ENCODE measurements at places on chromosomes 16 and 17.
A peak's percentile ranks its signal among the peaks of the same experiment; 100 is the strongest.

GRCh38 chr16:68281368-68282063 is 17.2 kb downstream of the SLC7A6 start:
- DNase-seq: no peak

- DNase-seq: no peak
These were observed 2285.8 kb downstream of the TP53TG3F start for GRCh38 chr16:35745191-35745590.

- DNase-seq: no peak
These were observed 21.5 kb downstream of the NLRP1 start for GRCh38 chr17:5562661-5563360.

DNA sequence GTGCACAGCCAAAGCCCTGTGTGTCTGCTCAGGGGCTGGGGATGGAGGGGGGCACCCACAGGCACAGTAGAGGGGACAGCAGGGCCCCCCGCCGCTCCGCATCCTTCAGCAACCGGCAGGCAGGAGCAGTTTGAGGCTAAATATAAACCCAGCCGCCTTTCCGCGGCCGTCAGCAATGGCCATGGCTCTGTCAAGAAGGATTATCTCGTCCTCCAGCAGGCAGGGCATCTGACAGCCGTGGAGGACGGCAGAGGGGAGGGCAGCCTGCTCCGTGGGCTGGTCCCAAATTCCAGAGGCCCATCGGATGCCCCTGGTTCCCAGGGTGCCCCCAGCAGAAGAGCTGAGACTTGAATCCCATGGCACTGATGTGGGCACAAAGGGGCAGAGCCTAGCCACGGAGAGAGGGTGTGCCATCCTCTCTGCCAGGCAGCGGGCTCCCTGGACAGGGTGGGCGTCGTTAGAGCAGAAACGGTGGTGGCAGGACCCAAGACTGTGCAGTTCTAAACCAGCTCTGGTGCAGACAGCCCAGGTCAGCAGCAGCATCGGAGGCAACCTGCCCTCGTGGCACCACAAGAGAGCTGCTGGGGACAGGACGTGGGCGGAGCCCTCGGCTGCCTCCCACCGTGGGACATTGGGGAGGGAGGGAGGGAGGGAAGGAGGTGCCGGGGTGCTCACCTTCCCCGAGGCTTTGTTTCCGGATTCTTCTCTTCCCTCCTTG is 198.8 kb upstream of the CIBAR2 start:
- no peak for DNase-seq

- no peak for DNase-seq
These were observed 9.6 kb upstream of the APPBP2 start for GRCh38 chr17:60535382-60536279.

- peak; percentile 54 for DNase-seq
These were observed 339.0 kb downstream of the MAF start for GRCh38 chr16:79261481-79261940.

DNA sequence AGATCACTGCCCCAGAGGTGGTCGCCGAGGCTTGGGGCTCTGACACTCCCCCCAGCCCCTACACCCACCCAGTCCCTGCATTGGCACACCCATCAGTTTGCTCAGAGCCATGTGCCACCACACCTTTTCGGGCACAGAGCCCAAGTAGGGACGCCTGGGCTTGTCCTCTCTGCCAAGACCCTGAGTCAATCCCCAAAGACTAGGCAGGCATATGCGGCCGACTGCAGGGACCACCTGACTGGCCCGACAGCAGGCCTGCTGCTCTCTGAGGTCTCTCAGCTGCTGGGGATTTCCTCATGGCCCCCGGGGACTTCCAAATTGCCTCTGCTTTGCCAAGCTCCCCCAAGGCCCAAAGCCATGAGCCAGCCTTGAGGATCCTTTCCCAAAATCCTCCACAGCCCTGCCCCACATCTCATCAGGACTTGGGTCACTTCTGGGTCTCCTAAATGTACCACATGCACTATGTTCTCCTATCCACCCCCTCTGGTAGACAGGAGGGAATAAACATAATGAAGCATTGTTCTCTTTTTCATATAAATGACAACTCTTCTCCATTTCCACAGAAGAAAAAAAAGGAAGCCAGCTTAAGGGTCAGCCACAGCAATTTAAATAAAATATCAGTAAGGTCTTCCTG is 30.6 kb downstream of the MYO18A start:
- DNase-seq: no peak

GRCh38 chr16:7338826-7339225 is 6.2 kb downstream of the RBFOX1 start:
- no peak for DNase-seq

- DNase-seq: no peak
These were observed 8.4 kb downstream of the PMP22 start for GRCh38 chr17:15256689-15257088.

- DNase-seq: no peak
These were observed 41.4 kb downstream of the VPS53 start for GRCh38 chr17:673200-673681.

DNA sequence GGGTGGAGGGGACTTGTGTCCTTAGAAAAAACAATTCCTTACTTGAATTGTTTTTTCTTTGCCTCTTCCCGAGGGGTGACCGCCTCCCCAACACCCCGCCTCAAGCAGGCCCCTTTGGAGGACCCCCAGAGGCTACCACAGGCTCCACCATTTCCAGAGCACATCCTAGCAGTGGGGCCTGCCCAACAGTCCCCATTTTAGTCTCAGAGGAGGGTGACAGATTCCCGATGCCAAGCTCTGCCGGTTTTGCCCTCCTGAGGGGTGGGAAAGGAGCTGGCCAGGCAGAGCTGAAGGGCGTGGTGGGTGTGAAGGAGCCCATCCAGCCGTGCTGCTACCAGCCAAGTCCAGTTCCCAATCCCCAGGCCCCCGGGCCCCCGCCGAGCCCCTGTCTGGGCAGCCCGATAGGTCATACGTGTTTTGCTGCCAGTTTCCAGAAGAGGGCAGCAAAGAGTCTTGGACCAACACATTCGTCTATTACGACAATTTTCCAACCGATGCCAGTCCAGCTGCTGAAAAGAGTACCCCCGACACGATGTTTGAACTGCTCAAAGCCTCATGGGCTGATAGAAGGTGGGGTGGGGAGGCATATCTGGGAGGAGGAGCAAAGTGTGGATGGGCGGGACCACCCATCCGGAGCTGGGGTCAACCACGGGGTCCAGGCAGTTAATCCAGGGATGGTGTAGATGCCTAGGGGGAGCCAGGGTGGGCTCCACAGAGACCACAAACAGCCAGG is 18.8 kb upstream of the GAA start:
- DNase-seq: peak; percentile 39

DNA sequence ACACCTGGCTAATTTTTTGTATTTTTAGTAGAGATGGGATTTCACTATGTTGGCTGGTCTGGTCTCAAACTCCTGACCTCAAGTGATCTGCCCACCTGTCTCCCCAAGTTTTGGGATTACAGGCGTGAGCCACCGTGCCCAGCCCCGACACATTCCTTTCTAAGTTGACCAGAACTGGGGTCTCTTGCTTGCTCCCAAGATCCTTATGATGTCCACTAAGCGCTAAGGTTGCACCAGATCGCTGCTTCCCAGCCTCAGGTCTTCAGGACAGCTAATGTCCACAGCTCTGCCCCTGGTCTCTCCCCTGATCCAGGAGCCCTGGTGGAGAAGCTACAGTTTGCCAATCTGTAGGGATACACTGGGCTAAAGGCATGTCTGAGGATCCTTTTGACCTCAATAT is 29.5 kb downstream of the NSMCE1 start:
- DNase-seq: no peak

DNA sequence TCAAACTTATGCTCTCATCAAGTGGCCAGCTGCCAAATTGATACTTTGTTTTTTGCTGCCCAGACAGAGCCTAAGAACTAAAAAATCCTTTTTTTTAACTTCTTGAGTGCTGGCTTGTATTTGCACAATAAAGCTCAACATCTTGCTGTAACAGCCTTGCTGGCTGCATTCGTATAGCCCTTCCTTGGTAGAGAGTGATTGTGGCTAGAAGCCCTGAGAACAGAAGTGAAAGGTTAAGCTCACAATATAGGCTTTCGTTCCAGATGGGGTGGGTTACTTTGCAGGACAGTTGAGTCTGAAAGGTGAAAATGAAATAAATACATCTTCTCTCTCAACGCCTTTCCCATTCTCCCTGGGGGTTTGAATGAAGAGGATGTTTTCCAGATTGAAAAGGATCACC is 278.8 kb downstream of the HS3ST3B1 start:
- DNase-seq: no peak

DNA sequence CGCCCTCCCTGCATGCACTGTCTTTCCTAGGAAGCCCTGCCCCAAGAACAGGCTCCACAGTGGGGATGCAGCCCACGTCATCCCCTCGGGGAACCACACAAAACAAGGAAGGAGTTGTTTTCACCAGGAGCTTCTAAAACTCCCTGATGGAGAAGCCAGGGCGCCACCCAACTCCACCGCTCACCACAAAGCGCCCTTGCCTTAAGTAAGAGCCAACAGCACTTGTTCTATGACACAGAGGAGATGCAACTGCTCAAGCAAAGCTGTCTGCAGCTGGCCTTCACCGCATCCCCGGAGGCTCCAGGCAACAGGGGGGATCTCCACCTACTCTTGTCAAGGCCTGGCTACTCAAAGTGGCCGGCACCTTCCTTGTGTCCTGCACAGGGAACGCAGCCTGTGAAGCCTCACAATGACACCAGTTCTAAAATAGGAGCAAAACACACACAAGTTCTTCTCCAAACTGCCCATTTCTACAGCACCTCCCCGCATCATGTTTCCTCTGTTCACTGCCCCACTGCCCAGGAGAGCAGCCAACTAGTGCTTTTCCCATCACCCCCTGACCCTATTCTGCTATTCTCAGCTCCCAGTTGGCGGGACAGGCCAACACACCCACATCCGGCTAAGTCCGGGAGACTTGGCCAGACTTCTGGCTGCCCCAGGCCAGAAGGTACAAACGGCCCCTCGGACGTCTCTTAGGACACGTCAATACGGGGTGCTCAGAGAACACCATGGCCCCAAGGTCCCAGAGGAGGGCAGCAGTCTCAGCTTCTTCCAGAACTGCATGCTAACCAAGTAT is 24.2 kb downstream of the MPG start:
- no peak for DNase-seq

DNA sequence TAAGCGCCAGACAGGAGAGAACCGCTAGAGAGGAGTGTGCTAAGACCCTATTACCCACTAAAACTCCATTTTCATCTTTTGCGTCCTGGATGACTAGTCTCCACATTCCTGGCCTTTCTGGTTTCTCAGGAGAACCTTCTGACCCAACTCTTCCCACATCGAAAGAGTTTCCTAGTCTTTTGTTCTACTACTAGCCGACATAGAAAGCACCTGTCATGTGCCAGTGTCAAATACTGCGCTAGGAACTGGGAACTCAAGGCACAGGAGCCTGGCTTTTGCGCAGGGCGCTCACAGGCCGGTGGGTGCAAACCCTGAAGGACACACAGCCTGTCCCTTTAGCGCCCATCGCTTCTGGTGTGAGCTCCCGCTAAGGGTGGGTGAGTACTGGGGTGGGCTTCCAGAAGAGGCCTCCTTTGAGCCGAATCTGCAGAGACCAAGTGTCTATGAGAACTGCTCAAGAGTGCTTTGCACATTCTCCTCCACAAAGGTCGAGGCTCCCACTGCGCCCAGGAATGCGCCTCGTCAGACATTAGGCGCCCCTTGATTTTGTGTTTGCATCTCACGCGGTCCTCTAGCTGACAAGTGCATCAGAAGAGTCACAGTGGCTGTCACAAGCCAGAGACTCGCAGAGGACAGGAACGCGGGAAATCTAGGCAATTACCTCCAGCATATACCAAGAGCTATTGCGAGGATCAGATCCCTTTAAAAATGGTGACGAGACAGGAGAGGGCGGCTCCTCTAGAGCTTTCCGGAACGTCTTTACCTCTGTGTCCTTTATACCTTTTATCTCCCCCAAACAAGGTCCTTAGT is 2.0 kb upstream of the PSMB3 start:
- no peak for DNase-seq

GRCh38 chr16:23974223-23974622 is 138.4 kb downstream of the PRKCB start:
- DNase-seq: no peak

DNA sequence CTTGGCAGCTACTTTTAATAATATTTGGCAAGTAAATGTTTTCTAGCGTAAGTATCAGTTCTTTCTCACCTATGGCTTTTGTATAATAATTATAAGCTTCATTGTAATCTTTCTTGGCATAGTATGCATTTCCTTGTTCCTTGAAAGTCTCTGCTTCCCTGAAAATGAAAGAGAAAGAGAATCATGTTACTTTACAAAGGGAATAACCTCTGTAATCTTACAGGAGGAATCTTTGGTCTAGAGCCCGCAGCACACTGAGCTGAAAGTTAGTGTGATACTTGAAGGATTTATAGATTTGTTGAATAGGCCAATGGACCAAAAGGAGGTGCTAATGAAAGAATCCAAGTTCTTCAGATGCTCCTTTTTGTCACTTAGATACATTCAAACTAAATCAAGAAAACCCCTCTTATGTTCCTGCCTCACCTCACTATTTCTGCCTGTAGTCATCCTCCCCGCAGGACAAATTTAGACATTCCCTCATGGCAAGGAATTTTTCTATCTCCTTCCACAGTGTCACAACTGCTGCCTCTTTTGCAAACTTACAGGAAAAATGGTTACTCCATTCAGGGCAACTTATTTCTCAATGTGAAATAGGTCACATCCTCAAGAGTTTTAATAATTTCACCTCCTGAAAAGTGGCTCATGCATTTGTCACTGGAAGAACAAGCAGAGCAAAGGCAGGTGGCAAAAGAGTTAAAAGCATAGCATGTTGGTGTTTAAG is 16.7 kb downstream of the DNAJC7 start:
- no peak for DNase-seq

DNA sequence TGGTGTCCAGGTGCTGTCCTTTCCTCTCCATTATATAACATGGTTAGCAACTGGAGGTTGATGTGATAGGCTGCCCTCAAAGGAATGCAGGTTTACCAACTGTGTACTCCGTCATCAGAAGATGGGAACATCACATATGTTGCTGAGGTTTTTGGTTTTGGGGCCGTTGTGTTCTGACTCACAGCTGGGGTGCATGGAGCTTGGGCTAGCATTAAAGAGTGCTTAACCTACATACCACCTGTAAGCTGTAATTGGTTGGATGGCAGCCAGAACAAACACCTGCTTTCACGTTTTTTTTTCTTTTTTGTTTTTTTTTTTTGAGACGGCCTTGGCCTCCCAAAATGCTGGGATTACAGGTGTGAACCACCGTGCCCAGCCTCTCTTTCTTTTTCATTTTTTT is 20.9 kb downstream of the TMEM11 start:
- DNase-seq: no peak

DNA sequence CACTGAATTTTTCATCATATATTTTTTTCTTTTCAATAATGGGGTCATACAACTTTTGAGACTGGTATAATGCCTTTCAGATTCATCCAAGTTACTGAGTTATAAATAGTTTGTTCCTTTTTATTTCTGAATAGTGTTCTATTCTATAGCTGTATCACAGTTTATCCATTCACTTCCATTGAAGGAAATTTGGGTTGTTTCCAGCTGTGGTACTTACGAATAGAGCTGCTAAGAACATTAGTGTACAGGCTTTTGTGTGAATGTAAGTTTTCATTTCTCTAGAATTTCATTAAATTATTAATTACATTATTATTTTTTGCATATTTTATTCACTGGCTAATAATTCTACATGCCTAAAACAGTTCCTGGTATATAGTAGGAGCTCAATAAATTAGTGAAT is 52.9 kb downstream of the SNTB2 start:
- no peak for DNase-seq

Data from activated T-cell treated with anti-CD3 and anti-CD28 coated beads for 48 hours (primary cell).